Foreskin fibroblast (primary cell): ENCODE measurements at places on chromosomes 12 and 14.

DNA sequence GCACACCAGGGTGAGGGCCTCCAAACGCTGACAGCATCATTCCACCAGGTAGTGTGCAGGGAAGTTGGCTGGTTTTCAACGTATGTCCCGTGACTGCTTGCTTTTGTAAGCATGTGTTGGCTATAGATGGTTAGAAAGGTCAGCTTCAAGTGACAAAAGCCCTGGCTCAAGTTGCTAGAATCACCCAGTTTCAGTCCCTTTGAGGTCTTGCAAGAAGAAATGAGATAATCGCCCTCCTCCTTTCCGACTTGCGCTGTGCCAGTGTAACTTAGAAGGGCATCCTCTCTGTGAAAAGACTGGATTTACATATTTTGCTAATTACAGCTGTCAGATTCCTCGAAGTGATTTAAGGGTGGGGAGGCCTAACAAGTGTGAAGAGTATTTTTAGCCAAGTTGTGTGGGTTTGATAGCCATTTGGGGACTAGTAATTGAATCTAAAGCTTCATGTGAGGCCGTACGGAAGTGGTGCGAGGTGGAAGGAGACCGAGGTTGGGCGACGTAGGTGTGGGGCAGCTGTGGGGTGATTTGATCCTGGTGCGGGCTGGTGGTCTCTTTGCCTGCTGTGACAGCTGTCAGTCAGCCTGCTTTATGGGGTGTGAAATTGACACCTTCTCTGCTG is 94.7 kb downstream of the CHST11 start:
- no peak for DNase-seq

DNA sequence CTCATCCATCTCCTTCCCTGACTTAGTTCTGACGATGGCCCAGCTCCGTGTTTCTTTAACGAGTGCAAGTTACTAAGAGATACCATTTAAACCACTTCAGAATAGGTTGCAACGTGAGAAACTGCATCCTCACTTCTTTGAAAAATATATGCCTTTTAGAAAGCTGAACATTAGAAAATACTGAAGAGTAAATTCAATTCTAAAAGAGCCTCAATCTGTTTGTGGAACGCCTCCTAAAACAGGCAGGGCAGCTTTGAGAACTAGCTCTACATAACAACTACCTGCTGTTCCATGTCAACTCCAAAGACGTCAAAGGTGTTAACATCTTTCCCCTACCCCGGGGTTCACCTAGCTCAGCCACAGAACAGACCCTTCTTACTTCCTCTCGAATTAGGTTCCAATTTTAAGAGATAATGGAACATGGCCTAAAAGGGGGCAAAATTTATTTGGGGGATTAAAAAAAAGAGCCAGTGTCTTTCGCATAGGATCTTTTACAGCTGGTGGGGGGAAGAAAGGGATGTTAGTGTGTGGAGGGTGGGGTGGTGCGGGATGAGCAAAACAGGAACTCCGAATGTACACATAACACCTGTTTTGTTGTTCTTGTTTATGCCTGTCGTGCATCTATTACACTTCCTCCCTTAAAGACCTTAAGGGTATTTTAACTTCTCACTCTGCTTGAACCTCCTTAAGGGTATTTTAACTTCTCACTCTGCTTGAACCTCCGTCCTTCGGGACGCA is 3.3 kb downstream of the BHLHE41 start:
- DNase-seq: no peak

DNA sequence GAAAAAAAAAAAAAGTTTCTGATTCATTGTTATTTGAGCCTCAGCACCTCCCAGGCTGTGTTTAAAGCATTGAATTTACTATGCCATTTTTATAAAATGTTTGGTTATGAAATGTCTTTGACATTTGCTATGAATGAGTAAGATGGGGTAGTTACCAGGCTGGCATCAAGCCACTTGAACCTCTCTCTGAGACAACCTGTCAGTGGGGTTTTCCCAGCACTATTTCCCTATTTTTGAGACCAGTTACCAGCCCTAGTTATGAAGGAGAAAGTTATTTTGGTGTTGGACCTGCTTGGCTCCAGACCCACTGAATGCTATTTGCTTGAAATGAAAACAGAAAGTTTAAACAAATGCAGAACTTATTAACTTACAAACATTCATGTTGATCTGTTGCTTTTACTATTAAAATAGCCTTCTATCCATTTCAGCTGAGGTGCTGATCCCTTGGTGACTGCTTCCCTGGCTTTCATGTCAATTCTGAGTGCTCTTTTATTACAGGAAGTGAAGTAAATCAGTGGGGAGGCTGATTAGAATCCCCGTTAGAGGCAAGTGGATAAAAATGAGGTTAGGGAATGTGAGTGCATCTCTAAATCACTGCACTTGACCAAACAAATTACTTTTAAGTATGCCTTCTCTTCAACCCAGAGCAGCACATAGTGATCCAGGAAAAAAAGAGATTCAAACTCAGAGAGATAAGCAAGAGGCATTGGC is 37.8 kb downstream of the LLPH start:
- peak; percentile 18 for DNase-seq

DNA sequence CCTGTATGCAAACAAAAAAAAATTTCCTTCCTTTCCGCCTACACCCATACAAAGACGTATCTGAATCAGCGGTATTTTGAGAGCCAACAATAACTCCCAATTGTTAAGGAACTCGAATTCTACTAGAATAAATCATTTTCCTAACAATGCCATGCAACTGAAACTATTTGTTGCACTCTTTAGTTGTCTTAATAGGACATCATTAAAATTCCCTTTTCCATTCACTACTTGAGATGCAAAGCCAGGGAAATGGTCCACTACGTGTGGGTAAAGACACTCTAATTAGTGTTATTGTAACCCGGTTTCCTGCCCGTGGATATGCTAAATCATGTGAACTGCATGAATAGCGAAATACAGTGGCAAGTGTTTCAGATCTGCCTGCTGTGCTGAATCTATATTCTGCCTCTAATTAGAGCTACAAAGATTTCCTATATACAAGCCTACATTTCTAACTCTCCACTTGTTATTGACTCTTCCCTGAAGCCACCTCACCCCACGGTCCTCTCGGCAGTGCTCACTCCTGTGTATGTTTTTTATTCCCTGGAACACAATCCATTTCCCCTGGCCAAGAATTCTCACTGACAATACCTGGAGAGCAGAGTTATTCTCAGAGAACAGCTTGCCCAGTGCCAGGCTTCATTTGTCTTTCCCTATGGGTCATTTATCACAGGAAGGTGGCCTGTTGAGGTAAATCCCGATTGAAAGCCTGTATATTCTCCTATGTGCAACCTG is 168.3 kb downstream of the PAWR start:
- DNase-seq: no peak

DNA sequence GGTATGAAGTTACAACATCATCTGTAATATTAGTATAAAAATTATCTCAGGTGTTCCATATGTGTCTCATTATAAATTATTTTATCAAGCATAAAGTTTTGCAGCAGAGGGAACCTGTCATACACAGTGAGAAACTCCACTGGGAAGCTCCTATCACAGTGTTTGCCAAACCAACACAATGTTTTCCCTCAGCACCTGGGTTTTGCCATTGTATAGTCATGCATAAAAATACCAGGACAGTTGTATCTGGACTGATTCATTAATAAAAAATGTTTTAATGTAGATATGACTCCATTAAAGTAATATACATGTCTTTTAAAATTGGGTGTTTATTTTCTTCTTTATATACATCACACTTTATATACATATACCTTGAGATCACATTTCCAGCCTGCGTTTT is 56.6 kb downstream of the METTL25 start:
- DNase-seq: no peak

DNA sequence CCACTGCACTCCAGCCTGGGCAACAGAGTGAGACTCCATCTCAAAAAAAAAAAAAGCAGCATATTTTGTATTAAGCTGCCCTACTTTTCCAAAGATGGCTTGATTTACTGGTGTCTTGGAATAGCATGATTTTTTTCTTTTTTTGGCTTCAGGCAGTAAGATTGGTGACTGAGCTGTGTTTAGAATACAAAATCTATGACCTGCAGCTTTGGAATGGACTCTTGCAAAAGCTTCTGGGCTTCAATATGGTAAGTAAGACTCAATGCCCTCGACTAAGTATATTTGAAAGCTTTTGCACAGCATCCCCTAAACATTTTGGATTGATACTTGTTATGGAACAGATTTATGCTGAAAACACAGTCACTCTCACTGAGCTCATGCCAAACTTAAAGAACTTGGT is 87.8 kb downstream of the KNTC1 start:
- DNase-seq: peak; percentile 38

DNA sequence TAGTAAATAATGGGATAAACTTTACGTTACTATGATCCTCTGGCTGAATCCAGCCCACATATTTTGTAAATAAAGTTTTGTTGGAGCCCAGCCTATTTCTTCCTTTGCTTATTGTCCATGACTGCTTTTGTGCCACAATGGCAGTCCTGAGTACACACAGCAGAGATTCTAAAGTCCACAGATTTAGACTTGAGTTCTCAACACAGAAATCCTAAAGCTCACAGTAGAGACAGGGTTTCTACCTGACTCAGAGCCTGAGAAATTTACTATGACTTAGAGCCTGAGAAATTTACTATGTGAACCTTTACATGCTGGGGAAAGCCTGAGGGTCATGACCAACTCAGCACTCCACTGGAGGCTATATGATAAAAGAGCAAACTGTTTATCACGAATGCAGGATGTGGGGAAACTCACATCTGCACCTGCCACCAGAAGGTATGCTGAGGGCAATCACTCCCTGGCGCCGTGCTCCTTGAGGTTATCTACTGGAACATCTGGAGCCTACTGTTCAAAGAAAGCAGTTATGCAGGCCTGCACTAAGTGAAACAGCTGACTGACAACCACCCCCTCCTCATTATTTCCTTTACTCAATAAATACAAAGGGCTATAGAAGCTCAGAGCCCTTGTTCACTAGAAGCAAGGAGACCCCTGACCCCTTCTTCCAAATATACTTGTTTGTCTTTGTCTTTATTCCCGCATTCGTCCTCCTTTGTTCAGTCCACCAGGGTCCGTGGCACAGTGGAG is 52.6 kb upstream of the BICD1 start:
- no peak for DNase-seq

DNA sequence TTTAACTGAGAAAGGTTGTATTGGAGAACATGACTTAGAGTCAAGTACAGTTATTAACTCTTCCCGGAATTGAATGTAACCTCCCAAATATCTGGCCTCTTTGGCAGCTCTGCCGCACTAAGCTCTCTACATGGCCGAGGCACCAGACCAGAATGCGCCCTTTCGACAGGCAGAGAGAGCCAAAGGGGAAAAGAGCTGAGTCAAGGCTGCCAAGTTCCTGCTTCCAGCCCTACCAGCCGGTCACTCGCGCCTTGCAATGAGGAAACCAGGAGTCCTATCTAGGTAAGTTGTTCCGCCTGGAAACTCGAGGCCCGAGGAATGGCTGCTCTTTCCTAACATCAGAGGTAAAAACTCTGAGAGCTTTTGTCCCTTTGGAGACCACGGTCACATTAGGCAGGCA is 172.2 kb downstream of the BRMS1L start:
- DNase-seq: no peak

DNA sequence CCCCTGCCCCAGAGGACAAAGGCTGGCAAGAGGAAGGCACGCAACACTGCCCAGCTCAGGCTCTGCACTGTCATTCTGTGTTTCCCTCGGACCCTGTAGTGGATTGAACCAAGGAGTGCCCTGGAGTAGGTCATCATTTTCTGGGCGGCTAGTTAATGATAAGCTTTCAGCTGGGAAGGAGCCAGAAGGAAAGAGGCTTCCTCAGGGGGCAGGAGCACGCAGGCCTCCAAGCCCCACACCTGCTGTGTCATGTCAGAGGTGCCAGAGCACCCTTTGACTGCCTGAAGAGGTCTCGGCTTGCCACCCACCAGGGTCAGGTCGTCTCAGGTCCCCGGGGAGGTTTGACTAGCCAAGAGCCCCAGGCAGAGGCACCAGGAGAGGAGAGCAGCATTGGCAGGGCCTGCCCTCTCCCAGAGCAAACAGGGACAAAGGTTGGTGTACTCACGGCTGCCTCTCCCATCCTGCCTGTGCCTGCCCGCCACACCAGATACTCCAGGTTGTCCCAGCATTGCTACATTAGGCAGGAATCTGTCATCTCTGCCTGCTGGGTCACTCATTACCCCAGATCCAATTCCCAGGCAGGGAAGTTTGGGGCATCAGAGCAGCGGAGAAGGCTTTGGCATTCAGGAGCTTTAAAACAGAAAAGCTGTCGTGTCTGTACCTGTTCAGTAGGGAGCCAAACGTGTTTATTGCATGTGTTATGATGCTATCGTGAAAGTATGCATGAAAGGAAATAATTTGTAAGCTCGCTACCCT is 33.5 kb upstream of the ATP2A2 start:
- DNase-seq: no peak

DNA sequence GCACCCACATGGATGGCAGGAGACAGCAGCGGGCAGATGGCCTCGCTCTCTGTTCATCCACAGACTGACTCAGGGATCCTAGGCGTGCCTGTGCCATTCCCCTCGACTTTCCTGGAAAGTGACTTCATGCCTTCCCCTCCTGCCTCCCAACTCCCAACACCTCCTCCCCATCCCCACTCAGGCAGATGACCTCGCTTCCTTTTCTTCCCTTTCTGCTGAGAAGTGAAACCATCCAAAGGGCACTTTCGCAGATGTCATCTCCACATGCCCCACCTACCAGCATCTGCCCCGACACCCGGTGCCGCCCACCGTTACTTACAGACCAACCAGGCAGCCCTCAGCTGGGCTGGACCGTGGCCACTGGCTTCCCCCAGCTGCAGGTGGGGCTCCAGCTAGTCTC is 29.6 kb downstream of the BEGAIN start:
- DNase-seq: no peak

DNA sequence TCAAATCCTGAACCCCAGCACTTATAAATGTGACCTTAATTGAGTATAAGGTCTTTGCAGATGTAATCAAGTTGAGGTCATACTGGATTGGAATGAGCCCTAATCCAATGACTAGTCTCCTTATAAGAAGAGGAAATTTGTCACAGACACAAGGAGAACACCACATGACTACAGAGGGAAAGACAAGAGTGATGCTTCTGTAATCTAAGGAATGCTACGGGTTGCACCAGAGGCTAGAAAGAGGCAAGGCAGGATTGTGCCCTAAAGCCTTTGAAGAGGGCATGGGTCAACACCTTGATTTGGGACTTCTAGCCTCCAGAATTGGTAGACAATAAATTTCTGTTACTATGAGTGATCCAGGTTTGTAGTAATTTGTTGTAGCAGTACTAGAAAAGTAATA is 135.0 kb downstream of the FOXG1 start:
- DNase-seq: no peak

DNA sequence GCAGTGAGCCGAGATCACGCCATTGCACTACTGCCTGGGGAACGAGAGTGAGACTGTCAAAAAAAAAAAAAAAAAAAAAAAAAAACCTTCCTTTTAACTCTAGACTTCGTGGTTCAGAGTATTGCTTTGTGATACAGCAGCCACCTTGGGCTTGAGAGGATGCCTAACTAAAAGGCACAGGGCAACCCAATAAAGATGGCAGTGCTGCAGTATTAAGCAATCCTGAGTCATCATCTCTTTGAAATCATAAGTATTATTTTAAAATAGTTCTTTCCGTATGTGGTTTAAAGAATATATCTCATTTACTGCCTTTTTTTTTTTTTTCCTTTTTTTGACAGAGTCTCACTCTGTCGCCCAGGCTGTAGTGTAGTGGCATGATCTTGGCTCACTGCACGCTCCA is 116.1 kb downstream of the PLEKHA5 start:
- peak; percentile 41 for DNase-seq
